ENCODE measurements at places on chromosomes 6 and 20.
A peak's percentile ranks its signal among the peaks of the same experiment; 100 is the strongest.

- no peak for DNase-seq
These were observed 50.0 kb downstream of the IL20RA start for GRCh38 chr6:136994782-136995181.

DNA sequence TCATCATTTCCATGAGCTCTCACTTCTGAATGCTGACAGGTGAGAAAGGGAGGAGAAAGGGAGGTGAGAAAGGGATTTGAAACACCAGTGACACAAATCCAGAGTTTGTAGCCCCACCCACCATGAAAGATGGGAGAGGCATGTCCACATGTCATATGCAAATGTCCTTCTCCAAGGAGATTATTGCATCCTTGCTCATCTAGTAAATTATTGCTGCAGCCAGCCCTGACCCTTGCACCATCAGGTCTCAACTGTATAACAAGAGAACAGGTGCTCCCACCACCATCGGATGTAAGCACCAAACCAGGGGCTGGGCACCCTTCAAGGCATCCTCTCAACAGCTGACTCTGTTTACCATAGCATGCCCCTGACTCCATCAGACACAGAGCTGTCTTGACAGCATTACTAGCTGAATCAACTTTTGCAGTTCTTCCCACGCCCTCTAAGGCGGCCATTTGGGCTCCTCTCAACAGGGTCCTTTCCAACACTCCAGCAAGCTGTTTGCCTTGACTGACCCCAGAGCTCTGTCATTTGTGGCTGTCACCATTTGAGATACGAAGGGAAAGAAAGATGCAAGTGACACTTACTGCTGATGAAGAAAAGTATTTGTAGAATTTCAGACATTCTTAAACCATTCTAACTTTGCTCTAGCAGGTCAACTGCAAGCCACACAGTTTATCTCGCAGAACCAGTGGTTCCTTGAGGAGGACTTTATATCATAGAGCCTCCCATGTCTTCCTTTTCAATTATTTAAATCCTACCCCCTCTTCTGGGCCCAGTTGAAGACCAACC lies 14.2 kb downstream of the GFOD1 start:
- no peak for DNase-seq

GRCh38 chr6:52739627-52740026 lies 23.6 kb downstream of the GSTA2 start:
- DNase-seq, result no peak

DNA sequence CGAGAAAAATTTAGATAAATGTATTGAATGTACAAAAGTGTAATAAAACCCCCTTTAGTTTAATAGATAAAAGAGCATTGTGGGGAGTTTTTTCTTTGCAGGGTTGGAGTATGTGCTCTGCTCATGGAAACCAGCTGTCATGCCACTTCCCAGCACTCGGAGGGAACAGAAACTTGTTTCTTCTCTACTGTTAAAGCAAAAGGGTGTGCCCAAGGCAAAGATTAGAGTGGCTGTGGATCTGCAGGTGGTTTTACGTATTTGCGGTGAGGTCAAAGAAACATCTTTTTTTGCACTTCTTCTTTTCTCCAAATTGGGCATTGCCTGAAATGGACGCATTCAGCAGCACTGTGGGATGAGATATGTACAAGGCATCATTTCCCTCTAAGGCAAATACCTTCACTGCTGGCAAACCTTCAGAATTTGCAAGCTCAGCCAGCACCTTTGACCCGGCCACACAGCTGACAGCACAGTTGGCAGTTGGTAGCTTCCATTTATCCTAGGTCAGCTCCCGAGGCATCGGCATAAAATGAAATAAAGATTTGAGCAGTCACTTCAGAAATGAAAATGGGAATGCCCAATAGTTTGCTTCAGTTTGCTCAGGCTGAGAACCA lies 178.4 kb upstream of the EYA4 start:
- DNase-seq, result no peak

GRCh38 chr6:41635365-41635764 lies 2.9 kb upstream of the MDFI start:
- DNase-seq, result no peak

DNA sequence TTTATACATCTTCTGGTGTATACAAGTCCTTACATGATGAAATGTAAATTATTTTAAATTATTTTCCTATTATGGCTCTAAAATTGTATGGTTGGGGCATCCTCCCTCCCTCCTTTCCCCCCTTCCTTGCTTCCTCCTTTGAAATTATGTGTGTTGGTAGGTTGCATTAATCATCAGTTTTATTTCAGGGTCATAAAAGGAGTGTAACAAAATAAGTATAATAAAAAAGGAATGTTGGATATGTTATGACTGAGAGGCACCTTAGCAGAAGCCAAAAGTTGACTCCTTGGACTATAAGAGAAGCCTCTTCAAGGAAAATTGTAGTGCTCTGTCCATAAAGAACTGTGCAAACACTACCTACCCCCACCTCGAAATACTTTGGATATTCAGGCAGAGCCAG lies 46.6 kb upstream of the PTPRK start:
- DNase-seq, result no peak

- DNase-seq, result no peak
These were observed 84.8 kb downstream of the TRERF1 start for GRCh38 chr6:42366999-42367352.

- DNase-seq, result no peak
These were observed 13.5 kb downstream of the MBOAT1 start for GRCh38 chr6:20198775-20199174.

DNA sequence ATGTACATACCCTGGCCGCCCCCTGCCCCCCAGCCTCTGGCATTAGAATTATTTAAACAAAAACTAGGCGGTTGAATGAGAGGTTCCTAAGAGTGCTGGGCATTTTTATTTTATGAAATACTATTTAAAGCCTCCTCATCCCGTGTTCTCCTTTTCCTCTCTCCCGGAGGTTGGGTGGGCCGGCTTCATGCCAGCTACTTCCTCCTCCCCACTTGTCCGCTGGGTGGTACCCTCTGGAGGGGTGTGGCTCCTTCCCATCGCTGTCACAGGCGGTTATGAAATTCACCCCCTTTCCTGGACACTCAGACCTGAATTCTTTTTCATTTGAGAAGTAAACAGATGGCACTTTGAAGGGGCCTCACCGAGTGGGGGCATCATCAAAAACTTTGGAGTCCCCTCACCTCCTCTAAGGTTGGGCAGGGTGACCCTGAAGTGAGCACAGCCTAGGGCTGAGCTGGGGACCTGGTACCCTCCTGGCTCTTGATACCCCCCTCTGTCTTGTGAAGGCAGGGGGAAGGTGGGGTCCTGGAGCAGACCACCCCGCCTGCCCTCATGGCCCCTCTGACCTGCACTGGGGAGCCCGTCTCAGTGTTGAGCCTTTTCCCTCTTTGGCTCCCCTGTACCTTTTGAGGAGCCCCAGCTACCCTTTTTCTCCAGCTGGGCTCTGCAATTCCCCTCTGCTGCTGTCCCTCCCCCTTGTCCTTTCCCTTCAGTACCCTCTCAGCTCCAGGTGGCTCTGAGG lies 7.6 kb downstream of the CDKN1A start:
- no peak for DNase-seq

GRCh38 chr6:141110481-141110880 lies 1022.2 kb upstream of the GJE1 start:
- DNase-seq, result no peak

DNA sequence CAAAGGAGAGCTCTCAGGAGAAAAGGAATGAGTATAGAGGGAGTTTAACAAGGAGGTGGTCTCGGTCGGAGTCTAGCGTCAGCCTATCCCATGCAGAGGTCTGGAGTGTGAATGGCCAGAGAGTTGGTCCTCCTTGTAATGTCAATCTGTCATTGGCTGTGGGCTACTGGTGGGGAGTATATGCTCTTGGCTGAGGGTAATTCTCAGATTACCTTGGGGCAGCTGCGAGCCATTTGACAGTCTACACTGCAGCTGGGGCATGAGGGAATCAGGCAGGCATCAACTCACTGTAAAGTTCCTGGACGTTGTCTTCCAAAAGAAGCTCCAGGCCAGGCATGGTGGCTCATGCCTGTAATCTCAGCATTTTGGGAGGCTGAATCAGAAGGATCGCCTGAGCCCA lies 48.1 kb downstream of the EBF4 start:
- no peak for DNase-seq

- DNase-seq, result no peak
These were observed 38.5 kb downstream of the RIPOR3 start for GRCh38 chr20:50652702-50653294.

DNA sequence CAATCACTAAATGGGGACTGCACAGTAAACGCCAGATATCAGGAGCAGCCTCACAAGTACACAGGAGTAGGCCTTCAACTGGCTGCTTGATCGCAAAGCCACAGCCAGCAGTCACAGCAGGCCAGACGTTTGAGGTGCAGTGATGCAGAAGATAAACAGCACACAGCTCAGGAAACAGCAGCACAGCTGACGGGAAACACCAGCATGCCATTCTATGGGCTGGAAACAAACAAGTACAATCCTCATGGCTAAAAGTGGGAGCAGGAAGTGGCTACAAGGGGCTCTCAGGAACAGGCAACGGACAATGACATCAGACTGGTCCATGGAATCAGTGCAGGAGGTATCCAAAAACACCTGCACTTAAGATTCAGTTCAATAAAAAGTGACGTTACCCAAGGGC lies 111.0 kb downstream of the DTNBP1 start:
- DNase-seq, result no peak

GRCh38 chr20:2133318-2134183 lies 31.9 kb downstream of the STK35 start:
- DNase-seq, result no peak

- DNase-seq, result no peak
These were observed 82.1 kb downstream of the DLL1 start for GRCh38 chr6:170208651-170209353.

GRCh38 chr6:149060985-149061760 lies 256.3 kb upstream of the TAB2 start:
- no peak for DNase-seq

DNA sequence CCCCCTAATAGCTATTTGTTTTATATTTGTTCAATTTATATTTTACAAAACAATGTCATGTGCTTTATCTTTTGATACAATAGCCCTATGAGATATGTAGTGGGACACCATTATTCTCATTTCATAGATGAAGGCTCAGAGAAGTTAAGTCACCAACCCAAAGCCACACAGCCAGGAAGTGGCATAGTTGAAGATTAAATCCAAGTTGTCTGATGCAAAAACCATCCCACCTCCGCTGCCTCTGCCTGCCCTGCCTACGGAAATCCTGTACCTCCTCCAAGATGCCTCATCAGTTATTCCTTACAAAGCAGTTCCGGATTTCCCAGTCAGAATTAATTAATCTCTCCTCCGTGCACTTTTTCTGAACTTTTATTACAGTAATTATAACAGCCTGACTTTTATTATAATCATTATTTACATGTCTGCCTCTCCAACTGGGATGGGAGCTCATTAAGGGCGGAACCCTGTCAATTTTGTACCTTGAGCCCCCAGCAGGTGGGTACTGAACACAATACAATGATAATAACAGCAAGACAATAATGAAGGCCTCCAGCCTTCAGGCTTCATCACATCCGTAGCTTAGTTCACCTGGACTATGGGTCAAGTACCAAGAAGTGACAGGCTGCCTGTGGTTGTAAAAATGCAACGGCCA lies 54.7 kb downstream of the LRFN2 start:
- no peak for DNase-seq

DNA sequence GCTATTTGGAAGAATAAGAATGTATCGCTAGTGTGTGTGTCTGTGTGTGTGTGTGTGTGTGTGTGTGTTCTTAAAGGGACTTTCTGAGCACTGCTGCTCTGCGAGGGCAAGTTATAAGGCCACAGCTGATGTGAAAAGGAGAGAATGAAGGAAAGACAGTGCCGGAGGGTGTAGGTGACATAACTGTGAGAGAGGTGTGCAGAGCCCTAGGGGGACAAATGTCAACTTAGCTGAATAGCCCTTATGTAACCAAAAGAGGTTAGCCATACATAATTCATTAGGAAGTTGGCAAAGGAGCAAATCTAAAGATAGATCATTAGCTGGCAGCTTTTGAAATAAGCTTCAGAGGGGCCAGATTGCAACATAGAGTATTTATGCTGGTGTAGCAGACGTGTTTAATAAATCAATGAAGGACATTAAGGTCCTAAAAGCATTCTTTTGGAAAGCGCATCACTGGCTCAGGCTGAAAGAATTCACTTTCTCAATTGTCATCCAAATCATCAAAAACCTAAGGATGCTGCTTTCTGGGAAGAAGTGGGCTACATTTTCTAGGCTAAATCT lies 81.0 kb downstream of the NDUFAF5 start:
- DNase-seq, result no peak

DNA sequence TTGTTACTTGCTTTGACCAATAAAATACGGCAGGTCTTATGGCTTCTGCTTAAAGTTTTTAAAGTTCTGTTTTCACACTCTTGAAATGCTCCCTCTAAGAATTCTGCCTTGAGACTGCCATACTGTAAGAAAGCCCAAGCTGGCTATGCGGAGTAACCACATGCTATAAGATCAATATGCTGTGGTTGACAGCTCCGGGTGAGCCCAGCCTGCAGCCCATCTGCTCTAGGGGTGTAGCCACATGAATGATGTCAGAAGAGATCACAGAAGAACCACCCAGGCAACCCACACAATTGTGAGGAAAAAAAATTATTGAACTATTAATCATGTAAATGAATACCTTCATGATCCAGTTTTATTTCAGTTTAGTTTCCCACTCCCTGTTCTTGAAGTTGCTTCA lies 26.1 kb upstream of the SH3BGRL2 start:
- no peak for DNase-seq

DNA sequence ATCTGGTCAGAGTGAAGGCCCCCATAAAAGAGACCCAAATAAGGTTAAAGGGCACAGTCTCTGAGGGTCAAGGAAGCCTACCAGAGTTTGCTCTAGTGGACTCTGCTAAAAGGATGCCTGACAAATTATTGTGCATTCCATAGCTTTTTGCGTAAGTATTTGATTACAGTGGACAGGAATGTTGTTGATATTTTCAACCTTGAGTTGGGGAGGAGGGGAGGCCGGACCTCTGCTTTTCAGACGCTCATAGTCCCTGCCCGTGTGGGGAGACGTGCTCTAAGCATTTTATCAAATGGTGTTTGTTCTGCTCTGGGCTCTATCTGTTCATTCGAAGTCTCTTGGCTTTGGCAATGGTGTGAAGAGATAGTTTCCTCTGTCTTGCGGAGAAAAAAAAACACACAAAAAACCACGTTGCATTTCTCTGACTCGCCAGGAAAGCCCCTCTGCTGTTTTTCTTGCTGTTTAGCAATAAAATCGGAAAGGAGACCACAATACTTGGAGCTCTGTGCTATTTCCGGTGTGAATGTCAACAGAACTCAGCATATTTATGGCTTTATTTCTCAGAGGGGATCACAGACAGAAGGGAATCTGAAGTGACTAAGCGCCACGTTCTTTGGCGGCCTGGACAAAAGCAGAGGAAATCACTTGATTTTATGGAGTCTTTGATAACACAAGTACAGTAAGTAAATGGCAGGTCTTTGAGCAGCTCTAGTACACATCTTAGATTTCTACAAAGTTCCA lies 159.8 kb downstream of the ZFP64 start:
- no peak for DNase-seq

- no peak for DNase-seq
These were observed 31.7 kb downstream of the SAMHD1 start for GRCh38 chr20:36919715-36920333.

- DNase-seq, result peak; percentile 59
These were observed 126.0 kb upstream of the SLC2A12 start for GRCh38 chr6:134178161-134179044.

- no peak for DNase-seq
These were observed 82.0 kb downstream of the JPH2 start for GRCh38 chr20:44104798-44105517.
